ENCODE measurements at places on chromosomes 5 and 9.

DNA sequence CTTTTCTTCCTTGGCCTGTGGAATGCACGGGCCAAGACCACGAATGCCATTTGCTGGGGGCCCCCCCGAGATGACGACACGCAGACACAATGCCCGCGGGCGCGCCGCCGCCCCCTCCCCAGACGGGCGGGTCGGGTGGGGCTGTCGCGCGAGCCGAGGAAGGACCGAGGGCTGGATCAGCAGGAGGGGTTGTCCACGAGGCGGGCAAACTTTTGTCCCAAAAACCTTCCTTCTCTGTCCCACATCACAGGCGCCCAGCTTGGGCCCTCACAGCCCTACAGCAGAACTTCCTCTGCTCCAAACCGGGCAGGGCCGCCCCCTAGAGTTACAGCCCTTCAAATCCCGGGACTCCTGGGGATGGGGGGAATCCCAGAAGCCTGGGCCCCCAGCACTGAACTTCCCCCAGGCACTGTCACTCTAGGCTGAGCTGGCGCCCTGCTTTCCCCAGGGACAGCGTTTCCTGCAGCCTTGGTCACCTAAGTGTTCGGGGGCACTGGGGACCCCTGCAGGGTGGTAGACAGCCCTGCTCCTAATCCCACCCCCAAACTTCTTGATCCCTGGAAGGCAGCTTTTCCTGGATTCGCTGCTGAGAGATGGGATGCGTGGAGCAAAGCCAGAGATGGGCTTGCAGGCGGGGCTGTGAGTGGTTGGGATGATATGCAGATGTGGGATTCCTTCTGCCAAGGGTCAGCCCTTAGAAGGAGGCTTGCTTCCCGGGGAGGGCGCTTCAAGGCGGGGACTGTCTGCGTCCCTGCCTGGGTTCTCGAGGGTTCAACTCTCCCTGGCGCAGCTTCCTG is 980 bp downstream of the COL5A1 start:
- peak; percentile 61 for DNase-seq

- DNase-seq: no peak
Observed at GRCh38 chr9:129320575-129321285, 142.7 kb upstream of the IER5L start.

DNA sequence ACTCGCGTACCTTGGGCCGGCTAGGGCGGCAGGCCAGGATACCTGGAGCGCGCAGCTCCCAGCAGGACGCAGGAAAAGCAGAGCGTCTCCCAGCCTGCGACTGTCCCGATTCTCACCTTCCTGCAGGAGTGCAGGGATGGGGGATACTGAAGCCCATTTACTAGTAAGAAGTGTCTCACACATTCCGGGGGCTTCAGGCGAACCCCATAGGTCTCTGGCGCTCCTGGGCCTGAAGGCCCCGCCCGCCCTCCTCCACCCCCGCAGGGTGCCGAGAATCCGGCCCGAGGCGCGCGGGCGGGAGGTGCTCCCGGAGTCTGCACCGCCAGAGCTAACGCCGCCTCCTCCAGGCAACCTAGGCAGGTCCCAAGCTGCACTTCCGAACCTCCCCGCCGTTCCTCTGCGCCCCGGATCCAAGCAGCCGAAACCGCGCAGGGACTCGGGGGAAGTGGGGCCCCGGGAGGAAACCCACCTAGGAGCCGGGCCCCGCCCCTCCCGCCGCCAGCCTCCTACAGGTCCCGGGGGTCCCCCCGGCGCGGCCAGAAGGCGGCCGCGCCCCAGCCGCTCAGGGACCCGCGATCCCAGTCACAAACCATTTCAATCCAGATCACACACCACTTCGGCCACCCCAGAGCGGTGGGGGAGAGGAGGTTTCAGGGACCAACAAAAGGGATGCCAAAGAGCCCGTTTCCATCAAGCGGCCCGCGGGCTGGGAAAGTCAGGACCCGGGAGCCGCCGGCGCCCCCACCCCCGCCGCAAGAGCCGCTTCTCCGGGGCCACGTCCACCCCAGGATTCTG is 1.2 kb downstream of the ROR2 start:
- no peak for DNase-seq

DNA sequence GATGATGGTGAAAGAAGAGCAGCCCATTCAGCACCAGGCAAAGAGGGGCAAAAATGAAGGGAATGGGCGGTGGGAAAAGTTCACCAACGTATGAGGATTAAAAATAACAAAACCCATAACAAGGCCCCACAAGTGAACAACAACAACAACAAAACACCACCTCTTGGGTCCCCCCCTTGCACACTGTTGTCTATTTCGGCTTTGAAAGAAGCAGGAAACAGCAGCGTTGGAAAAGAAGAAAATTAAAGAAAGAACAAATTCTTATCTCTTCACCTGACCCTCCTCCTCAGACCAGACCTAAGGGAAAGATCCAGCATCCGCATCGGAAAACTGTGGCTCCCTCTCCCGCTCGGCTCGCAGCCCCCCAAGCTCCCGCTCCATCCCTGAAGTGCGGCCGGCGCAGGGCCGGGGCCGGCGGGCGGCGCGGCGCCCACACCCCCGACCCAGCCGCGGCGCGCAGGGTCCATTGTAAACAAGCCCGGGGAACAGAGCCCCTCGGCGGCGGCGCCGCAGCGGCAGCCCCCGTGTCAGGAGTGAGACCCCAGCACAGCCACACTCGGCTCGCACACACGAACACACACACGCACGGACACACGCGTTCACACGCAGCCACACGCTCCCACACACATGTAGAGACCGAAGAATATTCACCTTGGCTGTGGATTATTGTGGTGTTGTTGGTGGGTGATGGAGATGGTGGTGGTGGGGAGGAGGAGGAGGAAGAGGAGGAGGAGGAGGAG is 535 bp downstream of the RFX3 start:
- no peak for DNase-seq

DNA sequence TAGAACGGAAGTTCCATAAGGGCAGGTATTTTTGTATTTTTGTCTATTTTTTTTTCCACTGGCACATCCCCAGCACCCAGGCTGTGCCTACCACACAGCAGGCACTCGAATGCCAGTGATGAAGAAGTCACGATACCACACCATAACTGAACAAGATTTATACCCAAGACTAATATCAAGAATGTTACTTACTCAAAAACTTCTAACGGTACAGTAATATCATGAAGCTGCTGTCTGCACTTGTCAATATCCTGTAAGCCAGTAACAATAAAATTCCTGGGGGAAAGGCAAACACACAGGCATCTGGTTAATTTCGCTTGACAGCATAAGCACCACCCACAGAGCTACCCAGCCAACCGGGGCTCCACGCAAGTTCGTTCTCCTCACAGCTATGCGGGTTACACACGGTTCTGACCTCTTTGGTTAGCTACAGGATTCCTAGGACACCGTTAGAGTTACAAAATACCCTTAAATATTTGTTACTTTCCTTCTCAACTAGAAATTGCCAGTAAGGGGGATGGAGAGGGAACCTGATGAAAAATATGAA is 1.3 kb downstream of the MED10 start:
- no peak for DNase-seq

GRCh38 chr5:58201922-58202648 is 257.8 kb downstream of the PLK2 start:
- DNase-seq: no peak

DNA sequence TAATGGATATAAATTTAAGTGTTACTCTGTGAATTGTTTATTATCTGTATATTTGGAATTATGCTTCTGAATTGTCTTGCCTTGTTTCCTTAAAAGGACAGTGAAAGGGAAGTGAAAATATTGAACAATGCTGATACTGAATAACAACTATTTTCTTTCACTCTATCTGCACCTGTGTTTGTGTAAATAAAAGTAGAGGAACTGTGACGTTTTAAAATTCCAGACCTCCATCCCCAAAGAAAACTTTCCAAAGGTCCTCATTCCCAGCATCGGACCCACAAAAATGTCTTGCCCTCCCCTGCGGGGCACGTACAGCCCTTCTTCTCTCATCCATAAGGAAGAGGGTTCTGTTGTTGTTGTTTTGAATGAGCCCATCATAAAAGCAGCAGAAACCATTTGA is 100.0 kb downstream of the NLN start:
- no peak for DNase-seq

GRCh38 chr5:60677850-60678664 is 21.9 kb downstream of the DEPDC1B start:
- DNase-seq: no peak

DNA sequence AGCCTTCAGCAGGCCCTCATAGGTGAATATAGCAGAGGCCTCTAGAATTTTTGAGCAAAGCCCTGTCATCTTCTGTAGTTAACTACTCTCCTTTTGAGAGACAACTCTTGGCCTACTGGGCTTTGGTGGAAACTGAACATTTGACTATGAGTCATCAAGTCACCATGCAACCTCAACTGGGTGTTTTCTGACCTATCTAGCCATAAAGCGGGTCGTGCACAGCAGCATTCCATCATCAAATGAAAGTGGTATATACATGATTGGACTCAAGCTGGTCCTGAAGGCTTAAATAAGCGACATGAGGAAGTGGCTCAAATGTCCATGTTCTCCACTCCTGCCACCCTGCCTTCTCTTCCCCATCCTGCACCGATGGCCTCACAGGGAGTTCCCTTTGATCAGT is 1115.5 kb downstream of the TAF11L14 start:
- DNase-seq: no peak

DNA sequence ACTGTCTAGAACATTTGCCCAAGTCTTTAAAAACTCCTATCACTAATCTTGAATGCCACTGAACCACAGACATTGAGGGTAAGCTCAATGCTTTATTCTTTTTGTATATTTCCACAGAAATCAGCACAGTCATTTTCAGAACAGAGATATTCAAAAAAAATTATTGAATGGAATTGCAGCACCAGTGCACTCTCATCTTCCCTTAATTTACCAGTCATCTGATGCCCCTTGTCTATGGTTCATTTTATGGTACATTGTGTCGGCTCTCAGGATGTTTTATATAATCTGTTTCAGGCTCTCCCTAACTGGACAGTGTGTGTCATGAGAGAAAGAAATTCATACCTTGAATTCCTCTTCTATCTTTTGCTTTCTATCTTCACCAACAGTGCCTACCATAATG is 158.4 kb upstream of the NR4A3 start:
- no peak for DNase-seq

- DNase-seq: no peak
Observed at GRCh38 chr5:176134529-176135223, 103.5 kb upstream of the SIMC1 start.

GRCh38 chr9:17319864-17320263 is 185.0 kb downstream of the CNTLN start:
- no peak for DNase-seq

GRCh38 chr9:27157097-27157496 is 48.1 kb downstream of the TEK start:
- DNase-seq: no peak

All from HS-5 (cell line).